Stimulated activated CD8-positive, alpha-beta memory T cell treated with anti-CD3 and anti-CD28 coated beads, Interleukin-15, amount 100 ng/mL, for 24 hours (primary cell): ENCODE measurements at places on chromosomes 1 and 21.

- DNase-seq, result no peak
These were observed 685 bp downstream of the CRTC2 start for GRCh38 chr1:153957744-153958110.

DNA sequence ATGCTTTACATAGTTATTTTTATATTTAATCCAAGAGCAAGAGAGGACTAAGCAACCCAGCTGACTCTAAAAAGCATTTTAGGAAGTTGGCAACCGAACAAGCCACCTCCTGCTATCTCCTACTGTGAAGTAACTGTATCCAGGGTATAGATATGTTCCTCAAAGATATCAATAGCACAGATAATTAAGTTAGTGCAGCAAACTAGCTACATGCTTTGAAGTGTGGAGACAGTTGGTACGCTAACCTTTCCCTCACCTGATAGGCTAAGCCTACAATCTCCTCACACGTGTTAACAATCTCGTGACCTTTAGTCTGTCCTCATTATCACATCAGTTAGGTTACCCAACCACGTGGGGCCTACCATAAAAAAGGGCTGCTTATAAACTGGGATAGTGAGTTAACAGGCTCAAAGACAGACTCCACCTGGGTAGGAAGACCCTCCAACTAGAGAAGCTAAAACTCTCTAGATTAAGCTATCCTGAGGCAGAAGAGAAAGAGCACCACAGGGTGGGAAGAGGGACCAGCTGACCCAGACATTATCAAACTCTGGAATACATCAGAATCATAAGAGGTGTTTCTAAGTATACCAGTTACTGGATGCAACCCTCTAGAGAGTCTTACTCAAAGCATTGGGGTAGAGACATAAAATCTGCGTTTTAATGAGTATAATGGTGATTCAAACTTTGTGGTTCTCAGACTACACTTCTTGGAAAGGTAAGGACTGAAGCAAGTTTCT lies 340.1 kb upstream of the ESRRG start:
- DNase-seq, result no peak

DNA sequence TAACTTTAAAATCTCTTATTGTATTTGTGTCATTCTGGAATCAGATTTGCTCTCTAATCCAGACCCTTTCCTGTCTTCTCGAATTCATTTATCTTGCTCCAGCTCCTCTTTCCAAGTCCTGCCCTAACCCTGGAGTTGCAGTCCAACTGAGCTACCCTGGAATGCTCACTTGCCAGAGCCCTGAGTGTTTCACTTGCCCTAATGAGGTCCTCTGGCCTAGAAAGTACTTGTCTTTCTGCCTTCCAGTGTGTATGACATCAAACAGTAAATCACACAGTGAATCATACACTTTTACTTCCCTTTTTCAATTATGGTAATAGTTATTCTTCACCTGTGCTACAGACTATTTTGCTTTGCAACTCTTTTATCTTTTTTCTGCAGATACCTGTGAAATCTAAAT lies 96.9 kb downstream of the NEK7 start:
- DNase-seq, result no peak

- DNase-seq, result no peak
These were observed 102.2 kb downstream of the FCRL5 start for GRCh38 chr1:157450106-157450505.

GRCh38 chr1:20059847-20060246 lies 10.1 kb upstream of the PLA2G5 start:
- DNase-seq, result no peak

GRCh38 chr1:228488818-228489674 lies 1.9 kb downstream of the RNF187 start:
- no peak for DNase-seq

DNA sequence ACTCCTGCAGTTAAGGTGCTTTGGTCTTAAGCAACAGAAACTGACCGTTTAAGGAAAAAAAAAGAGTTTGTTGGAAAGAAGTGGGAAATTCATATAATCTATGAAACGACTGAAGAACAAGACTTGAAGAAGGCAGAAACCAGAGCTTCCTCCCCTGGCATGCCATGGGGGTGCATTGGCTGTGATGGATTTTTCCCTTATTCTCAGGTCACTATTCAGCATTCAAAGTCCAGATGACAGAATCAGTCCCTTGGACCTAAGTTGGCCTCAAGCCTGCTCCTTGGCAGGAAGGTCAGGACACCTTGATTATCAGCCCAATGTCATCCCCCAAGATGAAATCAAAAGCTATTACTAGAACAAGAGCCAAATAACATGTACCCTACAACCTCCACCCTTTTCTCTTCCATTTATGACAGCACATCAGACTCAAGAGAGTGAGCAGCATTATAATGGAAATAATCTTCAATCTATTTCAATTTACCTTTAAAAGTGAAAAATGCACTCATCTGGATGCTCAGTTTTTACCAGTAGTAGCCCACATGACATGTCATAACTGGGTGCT lies 15.8 kb upstream of the TMEM9 start:
- DNase-seq, result no peak

GRCh38 chr1:153339802-153340201 lies 8.8 kb downstream of the PGLYRP4 start:
- DNase-seq, result no peak

GRCh38 chr21:35134309-35134708 lies 85.2 kb upstream of the RUNX1 start:
- DNase-seq, result no peak

DNA sequence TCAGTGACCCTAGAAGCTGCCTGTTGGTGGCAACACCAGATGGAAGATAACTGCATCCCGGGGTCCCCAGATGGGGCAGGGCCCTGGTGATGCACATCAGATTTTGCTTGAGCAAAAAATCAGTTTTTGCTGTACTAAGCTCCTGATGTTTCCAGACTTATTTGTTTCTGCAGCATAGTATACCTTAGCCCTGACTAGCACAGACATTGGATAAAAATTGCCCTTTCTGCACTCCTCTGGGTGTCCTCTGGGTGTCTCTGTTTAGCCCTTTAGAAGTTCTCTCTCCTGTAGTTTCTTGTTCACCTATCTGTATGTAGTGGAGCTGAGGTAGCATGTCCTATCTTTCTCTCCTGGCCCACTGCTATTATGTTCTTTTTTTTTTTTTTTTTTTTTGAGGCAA lies 30.3 kb upstream of the PLA2G2C start:
- no peak for DNase-seq
